ENCODE measurements at places on chromosomes 3 and 15. TPM values are rescaled to one million over a fixed set of nuclear protein-coding genes. Genes with fewer than 3 reads are reported as not detected.

DNA sequence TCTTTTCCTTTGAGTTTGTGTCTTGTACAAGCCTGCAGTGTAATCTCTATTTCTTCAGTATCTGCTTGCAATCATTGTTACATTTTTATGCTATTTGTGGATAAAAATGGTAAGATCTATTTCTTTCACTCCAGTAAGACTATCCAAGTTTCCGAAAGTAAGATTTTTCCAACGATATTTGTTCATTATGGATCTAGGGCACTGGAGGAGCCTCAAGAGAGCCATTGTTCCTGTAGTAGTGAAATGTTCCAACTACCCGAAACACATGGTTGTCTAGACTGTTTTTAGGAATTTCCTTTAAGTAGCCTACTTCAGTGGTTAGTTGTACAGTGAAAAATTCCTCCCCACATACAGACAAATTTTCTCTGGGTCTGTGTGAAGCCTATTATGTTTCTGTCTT is 597.4 kb downstream of the RSL24D1 start:
- no peak for DNase-seq

- DNase-seq: no peak
These were observed 166.1 kb downstream of the PYDC2 start for GRCh38 chr3:191627064-191627463.

DNA sequence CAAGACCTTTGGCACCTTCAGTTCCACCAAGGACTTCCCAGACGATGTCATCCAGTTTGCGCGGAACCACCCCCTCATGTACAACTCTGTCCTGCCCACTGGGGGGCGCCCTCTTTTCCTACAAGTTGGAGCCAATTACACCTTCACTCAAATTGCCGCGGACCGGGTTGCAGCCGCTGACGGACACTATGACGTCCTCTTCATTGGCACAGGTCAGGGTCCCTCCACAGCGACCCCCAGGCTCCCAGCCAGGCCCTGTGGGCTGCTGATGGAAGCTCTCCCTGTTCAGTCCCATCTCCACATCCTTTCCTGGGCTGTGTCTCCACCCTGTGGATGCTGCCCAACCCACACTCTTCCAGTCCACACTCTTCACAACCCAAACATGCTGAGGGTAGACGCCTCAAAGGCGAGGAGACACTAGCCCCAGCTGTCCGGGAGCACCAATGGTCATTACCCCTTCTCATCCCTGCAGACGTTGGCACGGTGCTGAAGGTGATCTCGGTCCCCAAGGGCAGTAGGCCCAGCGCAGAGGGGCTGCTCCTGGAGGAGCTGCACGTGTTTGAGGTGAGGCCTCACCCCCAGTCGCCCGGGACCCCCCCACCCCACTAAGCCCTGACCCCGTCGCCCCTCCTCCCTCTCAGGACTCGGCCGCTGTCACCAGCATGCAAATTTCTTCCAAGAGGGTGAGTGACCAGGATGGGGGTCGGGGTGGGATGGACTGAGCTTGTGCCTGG is 4.3 kb upstream of the LSMEM2 start:
- DNase-seq: peak; percentile 77

- DNase-seq: no peak
These were observed 38.0 kb downstream of the CCR3 start for GRCh38 chr3:46280105-46280797.

DNA sequence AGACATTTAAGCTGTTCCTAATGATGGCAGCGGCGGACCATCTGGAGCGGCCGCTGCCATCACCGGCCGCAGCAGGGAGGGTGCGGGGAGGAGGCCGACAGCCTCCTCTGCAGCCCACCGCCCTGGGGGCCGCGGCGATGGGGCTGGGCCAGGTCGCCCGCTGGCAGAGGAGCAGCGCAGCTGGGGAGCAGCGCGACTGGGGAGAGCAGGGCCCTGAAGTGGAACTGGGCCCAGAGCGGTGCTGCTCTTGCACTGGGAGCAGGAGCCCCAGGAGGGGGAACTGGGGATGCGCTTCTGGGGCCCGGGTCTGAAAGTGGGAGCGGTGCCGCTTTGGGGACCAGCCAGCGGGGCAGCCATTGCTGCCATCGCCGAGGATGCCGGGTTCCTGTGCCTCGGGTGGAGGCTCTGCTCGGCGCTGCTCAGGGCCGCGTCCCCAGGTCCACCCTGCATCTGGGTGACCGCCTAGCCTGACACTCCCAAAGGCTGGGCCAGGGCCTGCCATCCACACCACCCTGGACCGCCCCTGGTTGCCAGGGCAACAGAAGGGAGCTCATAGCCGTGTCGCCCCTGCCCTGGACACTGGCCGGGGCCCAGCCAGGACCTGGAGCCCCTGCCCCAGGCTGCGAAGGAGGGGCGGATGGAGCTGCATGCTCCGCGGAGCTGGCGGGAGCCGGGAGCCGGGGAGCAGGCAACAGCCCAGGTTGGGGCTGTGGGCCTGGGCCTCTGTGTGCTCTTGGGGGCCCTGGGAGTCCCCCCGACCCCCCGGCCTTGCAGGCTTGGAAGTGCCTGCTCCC is 15.5 kb upstream of the PLA2G4E start:
- no peak for DNase-seq

GRCh38 chr3:107987036-107987939 is 103.5 kb downstream of the CD47 start:
- no peak for DNase-seq

- no peak for DNase-seq
These were observed 4.5 kb downstream of the HDC start for GRCh38 chr15:50260969-50261496.

- DNase-seq: peak; percentile 56
These were observed 394.5 kb upstream of the RARB start for GRCh38 chr3:25033407-25034029.

DNA sequence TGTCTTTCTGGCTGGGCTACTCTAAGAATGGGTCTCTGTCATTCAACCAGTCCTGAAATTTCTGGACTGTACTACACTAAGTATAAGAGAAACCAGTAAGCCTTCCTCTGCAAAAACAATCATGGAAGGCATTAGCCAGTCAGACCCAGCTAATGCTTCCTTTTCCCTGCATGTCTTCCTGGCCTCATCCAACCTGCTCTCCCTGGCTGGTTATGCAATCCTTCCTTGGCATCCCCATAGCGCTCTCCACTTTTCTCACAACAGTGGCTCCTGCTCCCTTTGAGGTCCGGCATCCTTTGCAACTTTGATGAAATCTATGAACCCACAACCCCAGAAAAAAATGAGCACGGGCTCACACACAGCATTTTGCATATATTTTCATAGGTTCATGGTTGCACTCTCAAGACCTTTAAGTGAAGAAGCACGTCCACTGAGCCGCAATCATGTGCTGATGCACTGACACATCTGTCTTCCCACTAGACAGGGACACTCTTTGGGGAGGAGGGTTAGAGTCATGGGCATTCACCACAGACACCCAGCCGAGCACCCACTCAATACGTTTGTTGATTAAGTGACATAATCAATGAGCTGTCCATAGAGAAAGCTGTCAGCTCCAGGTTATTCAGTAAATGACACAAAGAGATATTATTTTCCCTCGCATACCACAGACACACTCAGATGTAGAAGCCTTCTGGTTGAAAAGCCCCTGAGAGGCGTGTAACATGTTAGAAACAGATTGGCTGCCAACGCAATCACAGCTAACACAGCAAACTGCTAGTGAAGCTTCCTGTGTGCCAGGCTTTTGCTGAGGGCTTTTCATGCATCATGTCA is 66.7 kb downstream of the PLD1 start:
- no peak for DNase-seq

DNA sequence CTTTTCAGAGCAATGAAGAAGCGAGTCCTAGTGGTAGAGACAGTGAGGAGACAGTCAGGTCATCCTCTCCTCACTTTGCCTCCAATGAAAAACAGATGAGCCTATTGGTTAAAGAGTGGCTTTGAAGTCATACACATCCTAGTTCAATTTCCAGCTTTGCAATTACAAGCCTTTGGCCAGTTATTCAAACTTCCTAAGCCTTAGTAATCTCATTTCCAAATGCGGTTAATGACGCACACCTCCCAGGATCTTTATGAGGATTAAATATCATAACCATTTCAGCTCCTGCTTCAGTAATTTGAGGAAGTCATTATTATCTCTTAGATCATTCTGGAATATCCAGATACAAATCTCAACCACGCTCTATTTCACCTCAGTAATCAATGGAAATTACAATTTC is 10.0 kb upstream of the ST6GAL1 start:
- DNase-seq: no peak

GRCh38 chr3:10522646-10523303 is 17.4 kb upstream of the ATP2B2 start:
- peak; percentile 33 for DNase-seq

DNA sequence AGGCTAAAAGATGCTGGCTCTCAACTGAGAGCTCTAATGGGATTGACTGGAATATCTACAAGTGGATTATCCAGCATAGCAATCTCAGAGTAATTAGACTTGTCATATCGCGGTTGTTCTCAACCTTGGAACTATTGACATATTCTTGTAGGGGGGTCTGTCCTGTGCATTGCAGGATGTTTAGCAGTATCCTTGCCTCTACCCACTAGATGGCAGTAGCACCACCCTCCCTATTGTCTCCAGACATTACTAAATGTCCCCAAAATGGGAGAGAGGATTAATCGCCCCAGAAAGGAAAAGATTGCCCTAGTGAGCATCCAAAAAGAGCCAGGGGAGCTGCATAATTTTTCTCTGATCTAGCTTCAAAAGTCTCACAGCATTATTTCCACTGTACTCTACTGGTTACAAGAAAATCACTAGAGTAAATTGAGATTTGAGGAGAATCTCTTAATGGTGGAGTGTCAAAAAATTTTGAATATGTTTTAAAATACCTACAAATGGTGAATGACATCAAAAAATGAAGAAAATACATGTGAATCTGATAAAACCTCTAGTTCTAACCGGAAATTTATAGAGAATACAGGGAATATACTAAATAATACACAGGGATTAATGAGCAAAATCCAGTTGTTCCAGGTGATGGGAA is 388.2 kb upstream of the AGTR1 start:
- DNase-seq: peak; percentile 52

The PAQR5 gene
- not detected for total RNA-seq

The CLSTN2 gene
- total RNA-seq: not detected

The GRAMD1C gene
- total RNA-seq: 6.8 TPM

The ERC2 gene
- total RNA-seq: not detected

All from OCI-LY7 (cell line).